ENCODE measurements at places on chromosomes 13 and 19. TPM values are rescaled to one million over a fixed set of nuclear protein-coding genes. Genes with fewer than 3 reads are reported as not detected.

THSD1 gene
- 0.74 TPM for total RNA-seq

DNA sequence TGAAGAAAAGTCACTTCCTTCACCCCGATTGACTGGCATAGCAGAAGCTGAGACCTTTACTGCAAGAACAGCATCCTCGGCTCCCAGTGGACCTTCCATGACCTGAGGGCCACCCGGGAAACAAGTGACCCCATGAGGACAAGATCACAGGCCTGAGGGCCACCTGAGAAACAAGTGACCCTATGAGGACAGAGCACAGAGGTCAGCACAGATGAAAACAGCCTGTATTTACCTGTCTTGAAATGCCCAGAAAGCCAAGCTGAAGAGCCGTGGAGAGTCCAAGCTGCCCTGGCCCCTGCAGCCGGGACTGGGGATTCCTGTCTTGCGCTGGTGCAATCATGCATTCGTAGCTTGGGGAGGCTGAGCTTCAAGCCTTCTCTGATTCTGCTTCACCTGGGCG lies 114.2 kb upstream of the SPACA7 start:
- peaks cover 3% of the 10 kb centered on the region for H3K27me3 ChIP-seq
- no peak overlapping the region for H3K4me3 ChIP-seq
- H3K4me1 ChIP-seq: peaks cover 9% of the 10 kb centered on the region
- no peak overlapping the region for H3K27ac ChIP-seq
- DNase-seq: no peak

GRCh38 chr13:109782066-109782822 lies 4.1 kb downstream of the IRS2 start:
- H3K27me3 ChIP-seq: peaks cover 15% of the 10 kb centered on the region
- peaks cover 40% of the 10 kb centered on the region for H3K4me1 ChIP-seq
- H3K36me3 ChIP-seq: peaks cover under 1% of the 10 kb centered on the region
- DNase-seq: no peak
- no peak overlapping the region for H3K27ac ChIP-seq

DNA sequence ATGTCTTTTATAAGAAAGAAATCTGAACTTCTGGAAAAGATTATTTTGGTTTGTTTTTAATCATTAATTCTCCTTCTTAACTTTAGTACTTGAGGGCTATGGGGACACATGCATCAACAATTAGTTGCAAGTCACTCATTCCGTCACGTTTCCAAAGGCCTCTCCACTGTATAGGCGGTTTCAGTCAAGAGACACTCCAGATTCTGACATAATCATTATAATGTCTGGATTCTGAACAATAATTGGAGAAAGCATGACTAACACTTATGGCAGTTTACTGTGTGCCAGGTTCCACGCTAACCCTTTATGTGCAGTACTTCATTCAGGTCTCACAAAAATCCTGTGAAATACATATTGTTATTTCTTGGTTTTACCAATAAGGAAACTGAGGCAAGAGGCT lies 71.9 kb downstream of the TNFRSF19 start:
- no peak for DNase-seq
- H3K4me3 ChIP-seq: no peak overlapping the region
- no peaks in the 10 kb centered on the region for H3K36me3 ChIP-seq
- H3K27me3 ChIP-seq: no peaks in the 10 kb centered on the region
- peaks cover 23% of the 10 kb centered on the region for H3K4me1 ChIP-seq
- H3K27ac ChIP-seq: no peak overlapping the region

GRCh38 chr19:29687244-29687896 lies 22.1 kb downstream of the PLEKHF1 start:
- no peaks in the 10 kb centered on the region for H3K36me3 ChIP-seq
- H3K4me3 ChIP-seq: no peak overlapping the region
- no peaks in the 10 kb centered on the region for H3K27me3 ChIP-seq
- no peak for DNase-seq

DNA sequence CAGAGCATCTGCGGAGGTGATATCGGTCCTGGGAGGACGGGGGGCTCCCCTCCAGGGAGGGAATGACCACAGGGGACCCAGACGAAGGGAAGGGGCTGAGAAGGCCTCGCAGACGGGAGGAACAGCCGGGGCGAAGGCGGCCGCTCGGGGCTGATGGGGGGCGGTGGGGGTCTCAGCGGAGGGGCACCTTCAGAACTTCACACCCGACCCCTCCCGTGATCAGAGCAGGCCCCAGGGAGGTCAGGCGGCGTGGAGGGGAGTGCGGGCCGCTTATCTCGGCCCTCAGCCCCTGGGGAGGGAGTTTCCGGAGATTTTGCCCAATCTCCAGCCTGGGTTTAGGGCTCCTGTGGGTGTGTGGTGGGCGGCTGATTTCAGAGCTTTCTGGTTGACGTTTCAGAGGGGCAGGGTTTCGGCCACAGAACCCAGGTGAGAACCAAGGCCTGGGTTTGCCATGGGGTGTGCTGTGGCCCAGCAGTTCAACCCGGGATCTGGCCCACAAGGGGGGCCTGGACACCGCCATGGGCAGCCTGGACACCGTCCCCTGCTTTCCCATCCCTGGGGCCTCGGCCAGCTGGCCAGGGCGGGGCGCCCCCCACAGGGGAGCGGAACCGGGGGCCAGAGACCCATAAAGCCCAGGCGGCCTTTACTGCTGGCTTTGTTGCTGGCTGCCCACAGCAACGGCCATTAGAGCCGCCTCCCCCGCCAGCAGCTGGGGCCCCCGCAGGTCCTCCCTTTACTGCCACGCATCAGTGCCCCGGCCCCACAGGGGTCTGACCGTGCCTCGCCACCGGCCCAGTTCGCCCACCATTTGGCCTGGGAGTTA lies 29.0 kb downstream of the ARID3A start:
- peak; percentile 63 for DNase-seq
- H3K27ac ChIP-seq: peak overlapping the region; percentile 98
- H3K27me3 ChIP-seq: no peaks in the 10 kb centered on the region
- H3K36me3 ChIP-seq: no peaks in the 10 kb centered on the region
- H3K4me3 ChIP-seq: no peak overlapping the region
- H3K4me1 ChIP-seq: peaks cover 47% of the 10 kb centered on the region

DNA sequence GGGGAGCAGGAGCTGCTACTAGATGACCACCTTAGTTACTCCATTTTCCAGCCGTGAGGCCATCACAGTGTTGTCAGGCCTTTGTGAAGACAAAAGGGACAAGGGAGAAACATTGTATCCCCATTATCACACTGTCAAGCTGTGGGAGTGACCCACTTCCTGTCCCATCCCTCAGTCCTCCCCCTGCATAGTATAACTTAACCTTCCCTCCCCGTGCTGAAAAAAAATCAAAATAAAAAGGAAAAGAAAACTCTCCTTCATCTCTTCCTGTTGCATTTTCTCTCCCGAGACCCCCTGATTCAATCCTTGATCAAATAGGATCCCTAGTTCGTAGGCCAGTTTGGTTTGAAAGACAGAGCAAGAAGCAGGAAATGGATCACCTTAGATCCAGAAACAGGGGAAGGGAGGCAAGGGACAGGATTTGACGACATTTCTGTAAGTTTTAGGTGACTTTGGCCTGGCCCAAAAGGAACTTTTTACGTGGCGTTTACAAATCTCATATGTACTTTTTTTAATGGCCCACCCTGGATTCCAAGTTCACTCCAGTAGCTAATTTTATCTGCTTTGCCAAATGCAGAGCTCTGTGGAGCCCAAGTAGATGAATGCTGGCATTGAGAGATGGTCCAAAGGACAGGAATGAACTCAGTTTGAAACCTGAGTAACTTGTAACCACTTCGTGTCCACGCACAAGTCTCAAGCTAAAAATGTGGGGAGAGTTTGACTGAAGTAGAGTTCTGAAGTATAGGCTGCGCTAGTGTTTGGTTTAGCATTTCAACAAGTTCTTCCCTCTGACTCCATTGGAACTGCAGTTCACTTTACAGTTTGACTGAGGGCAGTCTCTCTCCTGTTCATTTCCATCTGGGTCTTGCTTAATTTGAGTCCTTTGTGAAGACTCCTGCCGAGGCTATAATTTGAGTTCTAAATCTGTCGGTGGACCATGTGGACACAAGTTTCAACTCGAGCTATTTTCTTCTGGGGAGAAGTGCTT lies 16.6 kb upstream of the GATAD2A start:
- H3K4me1 ChIP-seq: peaks cover 6% of the 10 kb centered on the region
- peaks cover 10% of the 10 kb centered on the region for H3K27me3 ChIP-seq
- H3K4me3 ChIP-seq: no peak overlapping the region

GRCh38 chr19:40633207-40633606 lies 32.0 kb downstream of the LTBP4 start:
- peaks cover 9% of the 10 kb centered on the region for H3K4me1 ChIP-seq
- H3K27me3 ChIP-seq: peaks cover 34% of the 10 kb centered on the region
- DNase-seq: no peak
- H3K27ac ChIP-seq: no peak overlapping the region
- H3K4me3 ChIP-seq: no peak overlapping the region
- no peaks in the 10 kb centered on the region for H3K36me3 ChIP-seq

Data from neural progenitor cell (in vitro differentiated cells).